ENCODE measurements at places on chromosomes 4 and X.

DNA sequence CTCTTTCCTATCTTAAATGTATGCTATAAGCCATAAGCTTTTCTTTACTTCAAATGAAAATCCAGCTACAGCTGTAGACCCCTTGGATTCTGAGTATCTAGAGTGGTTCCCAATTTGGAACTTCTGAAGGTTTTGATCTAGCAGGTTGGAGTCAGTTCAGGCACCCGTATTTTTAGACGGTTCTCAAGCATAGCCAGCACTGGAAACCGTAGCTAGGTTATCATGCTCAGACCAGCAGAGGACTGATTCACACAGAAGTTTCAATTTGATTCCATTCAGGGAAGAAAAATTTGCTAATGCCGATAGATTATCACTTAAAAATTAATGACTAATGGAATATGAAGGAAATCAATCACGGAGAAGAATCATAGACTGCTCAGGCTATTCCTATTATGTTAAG, 11.2 kb downstream of the PPAT start:
- DNase-seq: no peak

- no peak for DNase-seq
Measured at GRCh38 chrX:124045109-124045508, 83.6 kb downstream of the STAG2 start.

DNA sequence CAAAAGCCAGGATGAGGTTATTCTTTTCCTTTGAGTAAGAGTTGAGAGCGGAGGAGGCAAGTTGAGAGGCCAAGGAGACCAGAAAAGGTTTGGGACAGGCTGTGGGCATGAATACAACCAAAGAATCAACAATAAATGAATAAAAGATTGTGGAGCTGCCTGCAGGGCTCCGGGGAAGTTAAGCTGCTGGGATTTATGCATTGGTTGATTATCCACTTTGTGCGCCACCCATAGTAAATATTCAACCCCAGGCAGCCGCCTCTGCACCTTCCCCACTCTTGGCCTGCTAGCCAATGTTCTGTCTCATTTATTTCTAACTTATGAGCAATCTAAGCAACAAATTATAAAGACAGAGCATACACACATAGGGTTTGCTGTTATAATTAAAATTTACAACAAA, 28.2 kb upstream of the IGSF1 start:
- no peak for DNase-seq

GRCh38 chr4:41678086-41678816, 70.3 kb downstream of the PHOX2B start:
- DNase-seq: no peak

DNA sequence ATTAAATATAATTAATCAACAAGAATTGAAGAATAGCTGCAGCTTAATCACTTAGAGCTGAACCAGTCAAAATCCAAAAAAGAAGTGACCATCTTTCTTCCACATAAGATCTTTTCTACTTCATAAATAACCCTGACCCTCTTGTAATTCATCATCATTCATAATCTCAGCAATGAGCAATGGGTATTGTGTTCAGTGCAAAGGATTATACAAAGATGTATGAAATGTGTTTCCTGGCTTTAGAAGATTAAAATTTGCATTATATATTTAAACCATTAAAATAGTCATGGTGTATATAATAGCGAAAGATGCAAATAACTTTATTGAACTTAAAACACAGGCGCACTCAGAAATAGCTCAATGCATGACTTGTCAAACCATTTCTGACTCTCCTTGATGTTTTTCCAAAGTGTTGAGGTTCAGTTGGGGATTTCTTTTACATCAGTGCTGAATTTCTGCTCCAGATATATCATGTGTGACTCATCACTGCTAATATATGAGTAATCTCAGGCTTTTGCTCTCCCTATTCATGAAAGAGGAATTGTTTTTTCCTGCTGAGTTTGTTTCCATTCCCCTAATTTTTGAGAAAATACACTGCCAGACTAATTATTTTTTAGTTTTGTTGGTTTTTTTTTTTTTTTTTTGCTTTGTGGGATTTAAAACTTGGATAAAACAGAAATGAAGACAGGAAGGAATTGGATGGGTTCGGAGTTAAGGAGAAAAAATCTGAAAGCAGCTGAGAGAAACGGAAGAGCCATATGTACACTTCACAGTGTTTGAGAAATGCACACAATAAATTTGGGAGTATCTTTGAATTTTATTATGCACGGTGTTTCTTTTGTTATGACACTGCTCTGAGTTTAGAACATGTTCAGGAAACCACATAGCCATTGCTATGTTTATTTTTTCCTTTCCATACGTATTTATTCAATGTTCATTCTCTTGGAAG, 290.1 kb upstream of the PCDH7 start:
- no peak for DNase-seq

- no peak for DNase-seq
Measured at GRCh38 chr4:25632135-25632534, 23.5 kb upstream of the SLC34A2 start.

DNA sequence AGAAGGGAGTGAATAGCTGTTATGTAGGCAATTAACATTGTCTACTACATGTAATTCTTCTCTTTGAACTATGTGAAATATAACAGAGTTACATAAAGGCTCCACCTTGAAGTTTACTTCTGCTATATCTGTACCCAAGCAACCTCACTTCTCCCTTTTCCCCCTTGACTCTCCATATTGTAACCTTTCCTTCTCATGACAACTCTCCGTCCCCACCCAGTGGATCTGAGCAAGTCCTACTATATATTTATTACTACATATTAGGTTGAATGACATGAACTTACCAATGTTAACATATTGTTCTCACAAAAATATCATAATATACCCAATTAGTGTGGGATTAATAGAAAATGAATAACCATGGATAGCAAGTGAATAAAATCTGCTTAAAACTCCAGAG, 93.2 kb upstream of the ATP8A1 start:
- no peak for DNase-seq

DNA sequence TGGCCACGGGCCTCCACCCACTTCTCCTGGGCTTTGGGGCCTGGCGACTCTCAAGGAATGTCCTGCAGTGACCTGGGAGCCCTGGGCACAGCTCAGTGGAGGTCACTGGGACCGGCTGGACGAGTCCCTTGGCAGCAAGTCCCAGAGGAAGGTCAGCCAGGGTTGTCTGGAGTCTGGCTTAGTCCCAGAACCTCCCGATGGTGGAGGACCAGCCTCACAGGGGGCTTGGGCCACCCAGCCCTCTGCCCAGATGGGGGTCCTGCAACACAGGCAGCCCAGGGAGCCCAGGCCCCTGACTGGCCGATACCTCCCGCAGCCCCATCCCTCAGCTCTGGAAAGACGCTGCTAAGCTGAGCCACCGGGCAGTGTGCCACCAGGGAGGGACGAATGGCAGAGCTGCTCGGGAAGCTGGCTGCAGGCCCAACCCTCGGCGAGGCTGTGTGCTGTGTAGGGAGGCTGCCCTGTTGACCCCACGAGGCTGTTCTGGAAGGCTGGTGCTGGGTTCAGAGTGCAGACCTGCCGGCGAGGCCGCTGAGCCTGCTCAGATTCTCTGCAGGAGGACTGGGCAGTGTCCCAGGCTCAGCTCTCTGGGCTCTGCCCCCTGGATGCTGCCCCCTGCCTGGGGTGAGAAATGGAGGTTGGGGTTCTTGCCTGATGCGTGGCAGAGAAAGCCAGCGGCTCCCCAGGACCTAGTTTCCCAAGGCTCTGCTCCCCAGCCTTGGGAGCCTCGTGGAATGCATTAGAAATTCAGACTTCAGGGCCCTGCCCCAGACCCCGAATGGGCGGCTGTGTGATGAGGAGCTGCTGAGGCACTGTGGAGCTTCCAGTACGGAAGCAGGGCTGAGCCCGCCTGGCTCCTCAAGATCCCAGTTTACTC, 61.7 kb downstream of the ADRA2C start:
- no peak for DNase-seq

DNA sequence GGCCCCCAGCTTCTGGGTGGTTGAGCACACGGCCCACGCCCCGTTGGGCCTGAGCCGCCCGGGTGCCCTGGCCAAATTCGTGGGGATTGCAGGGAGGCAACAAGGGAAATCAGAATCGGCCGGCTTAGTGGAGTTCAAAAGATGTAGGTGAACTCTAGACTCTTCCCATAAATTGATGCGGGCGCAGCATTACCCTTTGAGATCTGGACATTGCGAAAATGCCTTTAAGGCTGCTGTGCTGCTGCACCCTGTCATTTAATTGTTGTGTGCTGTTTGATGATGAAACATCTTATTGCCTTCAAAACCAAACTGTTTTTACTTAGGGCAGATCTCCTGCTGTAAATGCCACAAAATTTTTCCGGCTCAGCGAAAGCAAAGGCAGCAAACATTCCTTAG, 409 bp upstream of the MPP1 start:
- no peak for DNase-seq

GRCh38 chrX:47228550-47229270, 4.1 kb upstream of the USP11 start:
- no peak for DNase-seq
